ENCODE measurements at places on chromosomes 2 and 18.

DNA sequence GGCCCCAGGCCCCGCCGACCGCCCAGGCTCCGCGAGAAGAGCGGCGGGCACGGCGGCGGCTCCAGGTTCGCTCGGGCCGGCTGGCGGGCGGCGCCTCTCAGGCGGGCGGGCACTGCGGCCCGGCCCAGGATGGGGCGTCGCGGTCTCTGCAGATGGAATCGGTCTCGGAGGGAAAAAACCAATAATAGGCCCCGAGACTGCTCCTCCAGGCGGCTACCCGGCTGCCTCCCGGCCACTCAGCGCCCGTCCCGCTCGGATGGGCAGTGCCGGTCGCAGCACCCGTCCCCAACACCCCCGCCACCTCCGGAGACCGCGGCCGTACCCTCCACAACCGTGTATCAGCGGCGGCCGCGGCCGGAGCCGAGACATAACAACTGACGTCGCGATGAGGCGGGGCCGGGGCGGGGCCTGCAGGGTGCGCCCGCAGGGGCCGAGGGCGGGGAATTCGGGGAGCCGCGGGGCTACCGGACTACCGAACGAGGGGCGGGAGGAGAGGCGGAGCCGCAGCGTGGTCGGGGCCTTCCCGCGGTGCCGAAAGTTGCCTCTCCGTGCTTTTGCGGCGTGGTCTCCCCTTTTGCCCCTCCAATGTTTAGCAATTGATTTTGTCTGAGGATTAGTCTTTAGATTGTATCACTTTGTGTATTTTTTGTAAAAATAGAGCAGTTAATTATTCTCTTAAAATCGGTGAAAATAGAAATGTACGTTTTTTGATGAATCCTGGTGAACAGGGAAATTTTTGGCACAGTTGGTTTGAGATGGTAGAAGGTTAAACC, at the start of gene RNF103:
Gene RNF103, minus strand, starts transcription at position 372 of the 773 bp plus-strand sequence. CDS start 979 bp downstream, outside the sequence.
- DNase-seq = peak; percentile 89

DNA sequence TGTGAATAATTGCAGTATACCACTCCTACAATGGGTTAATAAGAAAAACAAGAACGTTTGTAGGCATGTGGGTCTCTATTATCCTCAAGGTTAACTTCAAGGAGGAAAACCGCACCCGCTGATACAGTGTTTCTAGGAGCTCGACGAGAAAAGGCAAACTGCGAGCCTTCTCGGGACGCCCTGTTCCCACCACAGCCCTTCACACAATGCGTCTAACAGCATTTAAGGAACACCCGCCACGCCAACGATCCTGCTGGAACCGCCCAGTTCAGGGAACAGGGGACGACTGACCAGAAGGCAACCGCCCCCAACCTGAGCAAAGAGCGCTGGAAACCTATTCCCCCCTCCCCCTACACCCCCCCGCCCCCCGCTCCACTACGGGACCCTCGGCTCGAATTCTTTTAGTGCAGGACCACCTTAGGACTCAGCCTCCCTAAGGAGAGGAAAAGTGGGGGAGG, 710 bp upstream of the TMSB10 start:
- no peak for DNase-seq

DNA sequence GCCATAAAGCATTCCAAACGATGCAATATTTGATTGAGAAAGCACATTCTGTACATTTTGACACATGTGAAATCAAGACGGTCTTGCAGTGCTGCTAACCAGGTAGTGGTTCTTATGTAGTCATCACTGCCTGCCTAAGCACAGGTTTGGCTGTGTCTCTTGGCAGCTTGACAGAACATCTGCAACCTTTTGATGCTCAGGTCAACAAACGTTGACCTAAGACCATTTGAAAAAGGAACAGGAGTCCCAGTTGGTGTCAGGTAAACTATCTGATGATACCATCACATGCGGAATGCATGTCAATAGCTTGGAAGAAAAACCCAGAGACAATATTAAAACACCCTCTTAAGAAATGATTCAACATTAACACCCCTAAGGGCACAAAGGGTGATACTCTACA, 80.7 kb downstream of the L3MBTL4 start:
- no peak for DNase-seq

GRCh38 chr2:191566344-191566743, 111.6 kb upstream of the NABP1 start:
- peak; percentile 63 for DNase-seq
